HCT116 (cell line): ENCODE measurements at places on chromosomes 1 and 21.

DNA sequence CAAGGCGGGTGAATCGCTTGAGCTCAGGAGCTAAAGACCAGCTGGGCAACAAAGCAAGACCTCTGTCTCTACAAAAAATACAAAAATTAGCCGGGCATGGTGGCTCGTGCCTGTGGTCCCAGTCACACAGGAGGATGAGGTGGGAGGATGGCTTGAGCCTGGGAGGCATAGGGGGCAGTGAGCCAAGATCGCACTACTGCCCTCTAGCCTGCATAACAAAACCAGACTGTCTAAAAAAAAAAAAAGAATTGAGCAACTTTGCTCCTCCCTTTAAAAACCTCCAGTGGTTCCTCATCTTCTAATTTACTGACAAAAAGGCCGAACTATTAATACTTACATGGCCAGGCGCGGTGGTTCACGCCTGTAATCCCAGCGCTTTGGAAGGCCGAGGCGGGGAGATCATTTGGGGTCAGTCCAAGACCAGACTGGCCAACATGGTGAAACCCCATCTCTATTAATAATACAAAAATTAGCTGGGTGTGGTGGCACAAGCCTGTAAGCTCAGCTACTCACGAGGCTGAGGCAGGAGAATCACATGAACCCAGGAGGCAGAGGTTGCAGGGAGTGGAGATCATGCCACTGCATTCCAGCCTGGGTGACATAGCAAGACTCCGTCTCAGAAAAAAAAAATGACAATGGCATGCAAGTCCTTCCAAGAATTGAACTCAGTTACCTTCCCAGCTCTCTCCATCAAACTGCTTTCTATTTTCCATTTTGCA, 4.4 kb downstream of the ACBD3 start:
- peak; percentile 39 for DNase-seq

DNA sequence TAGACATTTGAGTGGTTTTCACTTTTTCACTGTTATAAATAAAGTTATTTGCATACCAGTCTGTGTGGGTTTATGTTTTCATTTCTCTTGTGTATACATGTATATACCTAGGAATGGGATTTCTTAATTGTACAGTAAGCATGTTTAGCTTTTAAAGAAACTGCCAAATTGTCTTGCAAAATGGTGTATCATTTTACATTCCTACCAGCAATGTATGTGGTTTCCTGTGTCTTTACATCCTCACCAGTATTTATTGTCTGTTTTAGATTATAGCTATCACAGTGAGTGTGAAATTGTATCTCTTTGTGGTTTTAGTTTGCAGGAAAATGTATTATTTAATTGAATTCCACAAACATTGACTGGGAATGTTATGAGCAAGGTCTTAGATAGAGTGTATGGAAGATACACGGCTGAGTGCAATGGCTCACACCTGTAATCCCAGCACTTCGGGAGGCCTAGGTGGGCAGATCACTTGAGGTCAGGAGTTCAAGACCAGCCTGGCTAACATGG, 57.3 kb downstream of the MACF1 start:
- no peak for DNase-seq

GRCh38 chr1:204337036-204337429, 22.7 kb downstream of the PLEKHA6 start:
- no peak for DNase-seq

- DNase-seq = no peak
Measured at GRCh38 chr1:172298141-172298540, 122.3 kb upstream of the C1orf105 start.

DNA sequence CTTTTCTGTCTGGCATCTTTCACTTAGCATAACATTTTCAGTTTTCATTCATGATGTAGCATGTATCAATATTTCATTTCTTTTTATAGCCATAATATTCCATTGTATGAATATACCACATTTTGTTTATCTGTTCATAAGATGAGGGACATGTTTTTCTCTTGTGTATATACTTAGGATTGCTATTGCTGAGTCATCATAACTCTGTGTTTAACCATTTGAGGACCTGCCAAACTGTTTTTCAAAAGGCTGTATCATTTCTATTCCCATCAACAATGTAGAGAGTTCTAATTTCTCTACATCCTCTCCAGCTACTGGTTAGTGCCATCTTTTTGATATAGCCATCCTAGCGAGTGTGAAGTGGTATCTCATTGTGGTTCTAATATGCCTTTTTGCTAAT, 26.2 kb downstream of the MPZL1 start:
- no peak for DNase-seq

DNA sequence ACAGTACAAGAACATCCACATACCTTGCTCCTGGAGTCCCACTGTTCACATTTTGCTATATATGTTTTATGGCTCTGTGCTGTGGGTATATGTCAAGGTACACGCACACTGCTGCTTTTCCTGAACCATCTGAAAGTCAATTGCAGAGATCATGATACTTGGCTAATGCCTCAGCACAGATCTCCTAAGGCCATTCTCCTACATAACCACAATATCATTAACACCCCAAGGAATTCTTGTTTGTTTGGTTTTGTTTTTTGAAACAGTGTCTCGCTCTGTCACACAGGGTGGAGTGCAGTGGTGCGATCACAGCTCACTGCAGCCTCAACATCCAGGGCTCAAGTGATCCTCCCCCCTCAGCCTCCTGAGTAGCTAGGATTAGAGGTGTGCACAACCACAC, 16.0 kb downstream of the CTNNBIP1 start:
- no peak for DNase-seq

DNA sequence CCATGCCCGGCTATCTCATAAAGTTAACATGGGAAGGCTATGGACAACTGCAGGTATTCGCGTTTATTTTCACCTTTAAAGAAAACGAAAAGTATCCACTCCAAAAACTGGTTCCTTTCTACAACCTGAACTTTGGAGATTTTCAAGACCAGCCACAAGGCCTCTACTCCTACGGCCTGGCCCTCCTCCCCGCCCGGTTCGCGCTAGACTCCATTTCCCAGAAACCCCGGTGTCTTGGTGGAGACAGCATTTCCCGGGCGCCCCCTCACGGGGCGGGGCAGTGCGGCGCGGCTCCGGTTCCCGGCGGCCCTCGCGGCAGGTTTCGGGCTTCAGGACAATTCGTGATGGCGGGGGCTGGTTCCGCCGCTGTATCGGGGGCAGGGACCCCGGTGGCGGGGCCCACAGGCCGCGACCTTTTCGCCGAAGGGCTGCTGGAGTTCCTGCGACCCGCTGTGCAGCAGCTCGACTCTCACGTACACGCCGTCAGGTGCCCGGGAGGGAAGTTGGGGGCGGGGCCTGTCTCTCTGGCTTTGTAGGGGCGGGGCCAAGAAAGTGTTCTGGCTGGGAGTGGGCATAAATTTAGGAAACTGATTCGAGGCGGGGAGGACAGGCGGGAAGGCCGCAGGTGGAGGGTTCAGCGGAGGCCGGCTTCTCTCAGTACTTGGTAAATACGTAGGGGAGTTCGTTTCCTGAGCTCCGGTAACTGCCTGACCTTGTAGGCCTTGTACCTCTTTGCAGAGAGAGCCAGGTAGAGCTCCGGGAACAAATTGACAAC, at the start of gene SNAPIN:
TSS of gene SNAPIN (plus strand) at position 304 of the 775 bp plus-strand sequence. CDS start at position 345, 41 bp downstream.
- peak; percentile 69 for DNase-seq

GRCh38 chr1:62064829-62065407, 129.7 kb upstream of the L1TD1 start:
- no peak for DNase-seq

DNA sequence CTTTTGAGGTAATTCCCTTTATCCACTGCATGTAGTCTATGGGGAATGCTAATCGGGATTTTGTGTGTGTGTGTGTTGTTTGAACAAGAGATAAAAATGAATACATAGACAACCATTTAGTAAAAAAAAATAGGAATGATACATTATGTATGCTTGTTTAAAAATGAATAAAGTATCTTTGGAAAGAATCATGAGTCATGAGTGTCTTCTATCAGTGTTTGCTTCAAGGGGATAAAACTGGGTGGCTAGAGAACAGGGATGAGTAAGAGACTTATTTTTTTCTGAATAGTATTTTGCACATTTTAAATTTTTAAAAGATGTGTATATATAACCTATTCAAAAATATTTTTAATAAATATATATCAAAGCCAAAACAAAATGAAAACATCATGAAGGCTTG, 839.4 kb upstream of the ADGRL4 start:
- no peak for DNase-seq

GRCh38 chr1:205763980-205764379, 11.3 kb downstream of the RAB29 start:
- DNase-seq = no peak

GRCh38 chr1:232422098-232422497, 207.8 kb downstream of the SIPA1L2 start:
- DNase-seq = no peak

- no peak for DNase-seq
Measured at GRCh38 chr1:145961425-145962156, 2.8 kb downstream of the ANKRD34A start.

GRCh38 chr1:113390871-113391648, 745 bp downstream of the MAGI3 start:
- no peak for DNase-seq

DNA sequence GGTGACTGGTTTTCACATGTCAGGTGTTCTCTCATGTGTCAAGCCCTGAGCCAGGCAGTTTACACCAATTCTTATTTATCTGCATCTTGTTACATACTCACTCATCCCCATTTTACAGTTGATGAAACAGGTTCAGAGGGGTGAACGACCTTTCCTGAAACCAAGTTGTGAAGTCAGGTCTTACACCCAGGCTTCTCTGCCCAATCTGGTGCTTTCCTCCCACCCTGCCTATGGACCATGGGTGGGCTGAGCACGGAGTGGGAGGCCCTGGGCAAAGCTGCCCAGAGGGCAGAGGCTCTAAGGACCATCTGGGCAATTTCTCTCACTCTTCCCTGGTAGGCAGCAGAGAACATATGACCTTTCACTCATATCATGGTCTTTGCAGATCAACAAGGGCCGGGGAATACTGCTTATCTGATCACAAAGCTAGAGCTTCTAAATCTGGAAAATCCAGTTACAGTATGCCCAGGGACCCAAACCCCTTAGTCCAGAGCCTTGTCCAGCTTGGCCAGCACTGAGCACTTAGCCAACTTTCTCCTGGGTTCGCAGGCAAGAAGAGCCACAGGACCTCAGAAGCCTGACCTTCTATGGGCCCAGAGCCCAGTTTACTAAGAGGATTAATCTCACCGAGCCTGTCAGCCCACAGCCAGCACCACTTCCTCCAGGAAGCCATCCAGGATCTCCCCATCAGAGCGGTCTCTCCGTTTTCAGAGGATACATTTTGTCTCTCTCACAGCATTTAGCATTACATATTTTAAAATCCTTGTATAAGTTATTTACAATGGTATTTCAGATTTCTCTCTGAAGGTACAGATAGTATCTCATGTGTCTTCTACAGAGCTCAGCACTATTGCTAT, 16.0 kb upstream of the TTC39A start:
- no peak for DNase-seq

- DNase-seq = no peak
Measured at GRCh38 chr1:164515231-164515630, 43.8 kb upstream of the PBX1 start.

GRCh38 chr1:91567583-91567982, 66.9 kb downstream of the CDC7 start:
- DNase-seq = no peak

DNA sequence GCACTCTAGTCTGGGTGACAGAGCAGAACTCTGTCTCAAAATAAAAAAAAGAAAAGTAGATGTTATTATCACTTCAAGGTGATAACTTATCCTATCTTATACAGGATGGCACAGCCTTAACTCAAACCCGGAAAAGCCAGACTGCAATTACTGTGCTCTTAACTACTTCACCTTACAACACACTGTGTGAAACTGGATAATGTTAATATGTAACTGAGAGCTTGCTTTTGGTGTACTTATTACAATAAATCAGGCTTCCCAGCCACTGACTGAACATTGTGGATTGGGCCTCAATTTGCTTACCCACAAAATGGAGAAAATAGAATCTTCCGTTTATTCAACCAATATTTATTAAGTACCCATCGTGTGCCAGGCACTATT, 1.4 kb downstream of the ORC1 start:
- DNase-seq = no peak

DNA sequence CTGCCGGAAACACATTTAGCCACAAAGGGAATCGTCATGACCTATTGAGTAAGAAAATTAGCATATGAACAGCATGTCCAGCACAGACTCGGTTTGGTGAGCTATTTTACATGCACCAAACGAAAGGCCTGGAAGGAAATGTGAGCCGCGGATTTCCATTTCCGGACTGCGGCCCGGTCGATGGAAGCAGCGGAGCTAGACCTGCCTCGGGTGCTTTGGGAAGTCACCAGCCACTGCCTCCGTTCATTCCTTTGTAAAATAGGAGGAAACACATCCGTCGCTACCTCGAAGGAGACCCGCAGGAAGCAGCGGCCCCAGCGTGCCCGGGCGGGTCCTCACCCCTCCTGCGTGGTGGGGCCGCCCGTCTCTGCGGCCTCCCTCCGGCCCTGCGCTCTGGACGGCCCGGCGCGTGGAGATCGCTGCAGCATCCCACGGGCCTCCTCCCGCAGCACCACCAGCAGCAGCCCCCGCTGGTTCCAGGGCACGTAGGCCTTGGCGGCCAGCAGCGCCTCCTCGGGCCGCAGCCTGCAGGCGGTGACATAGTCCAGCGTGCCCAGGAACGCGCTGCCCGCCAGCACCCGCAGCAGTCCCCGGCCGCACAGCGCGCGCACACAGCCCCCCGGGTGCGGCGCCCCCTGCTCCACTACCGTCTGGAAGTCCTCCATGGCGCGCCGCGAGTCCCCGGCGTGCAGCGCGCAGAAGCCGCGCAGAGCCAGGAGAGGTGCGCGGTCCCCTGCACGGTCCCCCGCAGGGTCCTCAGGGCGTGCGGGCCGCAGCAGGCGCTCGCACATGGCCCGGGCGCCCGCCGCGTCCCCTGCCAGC, 12.1 kb downstream of the TTC34 start:
- DNase-seq = no peak

DNA sequence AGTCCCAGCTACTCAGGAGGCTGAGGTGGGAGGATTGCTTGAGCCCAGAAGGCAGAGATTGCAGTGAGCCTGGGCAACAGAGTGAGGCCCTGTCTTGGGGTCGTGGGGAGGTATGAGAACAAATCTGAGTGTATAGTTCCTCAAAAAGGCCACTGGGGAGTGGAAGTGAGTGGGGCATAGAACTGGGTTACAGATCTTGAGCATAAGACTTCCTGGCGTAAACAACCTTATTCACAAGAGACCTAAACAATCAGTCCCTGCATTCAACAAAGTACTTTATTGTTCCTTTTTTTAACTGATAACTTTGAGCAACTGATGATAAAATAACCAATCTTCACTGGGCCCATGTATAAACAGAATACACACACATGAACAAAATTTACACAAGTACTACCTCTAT, 72.7 kb upstream of the MUTYH start:
- no peak for DNase-seq

GRCh38 chr1:44219301-44219626, 6.0 kb downstream of the DMAP1 start:
- DNase-seq = no peak

DNA sequence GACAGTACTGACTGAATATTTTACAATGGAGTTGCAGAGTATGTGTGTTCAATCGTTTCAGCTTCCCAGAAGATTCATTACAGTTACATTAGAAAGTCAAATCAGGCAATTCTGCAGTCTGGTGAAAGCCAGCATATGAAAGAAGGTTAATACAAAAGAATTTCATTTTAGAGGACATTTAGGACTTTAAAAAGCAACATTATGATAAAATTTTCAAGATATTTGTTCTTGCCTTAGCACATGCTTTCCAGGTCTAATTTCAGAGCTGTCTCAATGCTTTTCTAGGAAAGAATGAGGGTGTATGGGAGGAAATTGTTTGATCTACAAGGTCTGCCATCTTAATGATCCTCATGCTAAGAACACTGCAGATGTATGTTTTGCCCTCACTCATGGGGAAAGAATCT, 63.2 kb downstream of the RERE start:
- DNase-seq = no peak

- DNase-seq = no peak
Measured at GRCh38 chr1:242239398-242239797, 240.5 kb upstream of the MAP1LC3C start.
